ENCODE measurements at places on chromosomes 4 and X.

DNA sequence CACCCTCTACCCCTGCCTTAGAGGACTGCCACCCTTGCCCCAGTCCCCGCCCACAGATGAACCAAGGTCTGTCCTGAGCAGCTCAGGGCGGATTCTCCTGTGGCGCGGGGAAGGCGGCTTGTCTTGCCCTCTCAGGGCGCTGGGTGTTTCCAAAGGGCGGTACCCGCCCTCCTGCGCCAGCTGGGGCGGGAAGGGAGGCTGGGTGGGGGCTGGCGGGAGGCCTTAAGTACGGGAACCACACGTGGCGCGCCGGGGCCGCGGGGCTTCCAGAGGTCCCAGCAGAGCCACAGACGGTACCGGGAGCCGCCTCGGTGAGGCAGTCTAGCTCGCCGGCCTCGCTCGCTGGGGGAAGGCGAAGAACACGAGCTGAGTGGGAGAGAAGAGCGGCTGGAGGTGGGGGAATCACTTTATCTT, 361.1 kb downstream of the MID1IP1 start:
- DNase-seq: peak; percentile 79

DNA sequence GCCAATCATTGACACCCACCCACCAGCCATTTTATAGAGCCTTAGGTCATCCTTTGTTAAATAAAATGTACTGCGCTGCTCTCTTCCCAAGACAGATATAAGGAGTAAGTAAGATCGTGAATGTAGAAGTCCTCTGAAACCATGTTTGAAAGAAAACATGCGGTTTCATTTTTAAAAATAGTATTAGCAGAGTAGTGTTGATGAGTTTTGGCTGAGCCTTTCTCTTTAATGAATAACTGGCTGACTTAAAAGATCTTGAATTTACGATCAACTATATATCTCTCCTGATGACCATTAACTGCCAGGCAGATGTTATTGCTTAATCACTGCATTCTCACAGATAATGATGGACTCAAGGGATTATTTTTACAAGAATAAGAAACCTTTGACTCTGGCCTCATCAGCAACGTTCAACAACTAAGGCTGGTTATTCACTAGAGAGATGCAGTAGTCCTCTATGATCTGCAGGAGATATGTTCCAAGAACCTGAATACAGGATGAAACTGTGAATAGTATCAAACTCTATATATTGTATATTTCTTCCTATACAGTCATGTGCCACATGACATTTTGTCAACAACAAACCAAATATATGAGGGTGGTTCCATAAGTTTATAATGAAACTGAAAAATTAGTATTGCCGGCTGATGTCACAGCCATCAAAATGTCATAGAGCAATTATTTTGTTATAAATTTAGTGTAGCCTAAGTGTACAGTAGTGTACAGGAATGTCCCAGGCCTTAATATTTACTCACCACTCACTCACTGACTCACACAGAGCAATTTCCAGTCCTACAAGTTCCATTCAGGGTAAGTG, 80.8 kb downstream of the FAM13A start:
- no peak for DNase-seq

GRCh38 chrX:21738210-21738949, 19.5 kb downstream of the SMPX start:
- no peak for DNase-seq

DNA sequence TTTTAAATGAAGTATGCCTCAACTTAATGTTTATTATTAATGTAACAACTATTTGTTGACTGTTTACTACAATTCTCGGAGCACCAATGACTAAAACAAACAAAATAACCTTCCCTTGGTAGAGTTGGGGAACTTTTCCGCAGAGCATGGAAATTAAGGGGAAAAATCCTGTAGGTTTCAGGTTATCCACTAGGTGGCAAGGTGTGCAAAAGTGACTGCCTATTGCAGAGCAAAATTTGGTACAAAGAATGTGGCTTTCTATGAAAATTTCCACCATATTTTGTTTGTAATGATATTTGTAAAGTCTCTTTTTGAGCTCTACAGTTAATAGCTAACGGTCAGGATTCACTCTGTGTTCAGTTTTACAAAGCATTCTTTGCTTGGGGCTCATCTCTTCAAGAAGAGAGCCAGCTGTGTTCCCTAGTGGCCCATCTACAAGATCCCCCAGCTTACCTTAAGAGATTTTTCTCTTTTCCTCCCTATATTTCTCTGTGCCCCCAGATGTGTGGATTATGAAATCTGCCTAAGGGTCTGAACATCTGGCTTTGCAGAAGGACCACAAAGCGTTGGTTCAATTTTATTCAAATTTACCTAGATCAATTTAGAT, 61.1 kb downstream of the FBXO8 start:
- DNase-seq: peak; percentile 30

DNA sequence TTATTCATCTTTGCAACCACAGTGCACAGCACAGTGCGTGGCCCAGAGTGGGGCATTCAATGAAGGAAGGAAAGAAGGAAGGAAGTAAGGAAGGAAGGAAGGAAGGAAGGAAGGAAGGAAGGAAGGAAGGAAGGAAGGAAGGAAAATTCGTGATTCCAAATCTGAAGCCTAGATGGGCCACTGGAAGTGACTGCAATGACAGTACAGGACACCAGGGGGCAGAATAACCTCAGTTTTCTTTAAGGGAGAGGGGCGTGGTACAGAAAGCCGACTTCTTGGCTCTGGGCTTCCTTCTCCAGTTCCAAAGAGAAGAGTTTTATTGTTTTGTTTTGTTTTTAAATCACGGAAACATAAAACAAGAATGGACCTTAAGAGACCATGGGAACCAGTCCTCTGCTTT, 47.8 kb downstream of the APLN start:
- DNase-seq: peak; percentile 41

Measured in erythroblast (primary cell).